Stimulated activated CD4-positive, alpha-beta T cell treated with anti-CD3 and anti-CD28 coated beads, Interleukin-2, amount 100 ng/mL, for 24 hours (primary cell): ENCODE measurements at places on chromosomes 1 and 21.

- DNase-seq, result no peak
Measured at GRCh38 chr1:156480016-156480370, 20.6 kb downstream of the MEF2D start.

- no peak for DNase-seq
Measured at GRCh38 chr1:30250984-30251850, 472.2 kb downstream of the MATN1 start.

DNA sequence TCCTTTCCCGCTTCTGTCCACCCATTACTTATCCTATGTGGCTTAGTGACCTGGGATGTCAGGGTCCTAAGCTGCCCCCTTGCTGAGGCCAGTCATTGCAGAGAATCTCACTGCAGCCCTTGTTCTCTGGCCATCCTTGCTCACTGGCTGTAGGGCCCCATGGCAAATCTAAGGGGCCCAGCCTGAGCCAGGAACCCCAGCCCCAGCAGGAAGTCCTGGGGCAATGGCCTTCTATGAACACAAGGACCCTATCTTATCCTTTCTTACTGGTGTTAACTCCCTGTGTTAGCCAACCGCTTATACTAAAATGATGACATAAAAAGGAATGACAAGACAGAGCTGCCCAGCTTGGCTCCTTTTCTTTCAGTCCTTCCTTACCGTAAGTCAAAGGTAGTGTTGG, 29.9 kb downstream of the DHCR24 start:
- DNase-seq, result no peak

DNA sequence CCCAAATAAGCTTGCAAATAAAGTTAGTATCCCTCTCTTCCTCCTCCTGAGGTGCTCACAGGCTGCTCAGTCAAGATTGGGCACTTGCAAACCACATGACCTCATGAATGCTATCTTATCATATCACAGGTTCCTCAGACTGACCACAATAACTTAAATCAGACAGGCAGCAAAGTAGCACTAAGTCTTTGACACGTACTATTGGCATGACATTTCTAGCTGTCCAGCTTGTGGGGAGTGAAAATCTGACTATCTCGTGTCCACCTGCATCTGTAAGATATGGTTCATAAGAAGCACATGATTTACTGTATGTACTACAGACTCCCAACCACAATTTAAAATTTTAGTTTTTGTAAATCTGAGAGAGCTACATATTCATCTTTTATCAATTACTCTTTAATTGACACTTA, 58.0 kb upstream of the GFI1 start:
- no peak for DNase-seq

DNA sequence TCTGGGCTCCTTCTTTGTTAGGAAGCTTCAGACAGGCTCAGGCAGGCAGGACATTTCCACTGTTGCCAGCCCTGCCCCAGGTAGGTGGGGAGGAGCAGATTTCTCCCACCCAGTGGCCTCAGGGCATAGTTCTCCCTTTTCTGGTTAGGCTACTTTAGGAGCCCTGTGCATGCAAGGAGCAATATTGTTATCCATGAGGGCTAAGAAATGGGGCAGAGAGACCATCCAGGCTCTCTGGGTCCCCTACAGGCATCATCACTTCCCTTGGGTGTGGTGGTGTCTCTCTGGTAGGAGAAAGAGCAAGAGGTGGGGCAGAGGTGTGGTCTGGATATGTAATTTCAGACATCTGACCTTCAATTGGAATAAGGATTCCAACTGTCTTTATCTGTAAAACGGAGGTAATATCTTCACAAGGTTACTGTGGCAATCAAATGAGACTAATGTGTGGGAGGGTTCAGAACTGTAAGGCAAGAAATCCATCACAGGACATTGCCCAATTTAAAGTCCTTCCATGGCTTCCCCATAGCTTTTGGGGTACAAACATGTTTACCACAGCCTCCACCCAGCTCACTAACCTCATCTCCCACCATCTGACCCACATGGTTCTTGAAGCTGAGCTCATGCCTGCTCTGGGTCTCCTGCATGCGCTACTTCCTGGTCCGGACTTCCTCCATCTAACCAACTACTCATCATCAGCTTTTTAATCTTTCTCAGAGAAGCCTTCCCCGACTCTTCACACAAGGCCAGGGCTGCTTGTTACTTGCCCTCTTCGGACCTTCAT, 26.1 kb downstream of the PCAT6 start:
- no peak for DNase-seq

GRCh38 chr1:118992868-118993699, 4.9 kb upstream of the TBX15 start:
- DNase-seq, result no peak

GRCh38 chr1:100411019-100411418, 58.7 kb downstream of the CDC14A start:
- DNase-seq, result no peak

DNA sequence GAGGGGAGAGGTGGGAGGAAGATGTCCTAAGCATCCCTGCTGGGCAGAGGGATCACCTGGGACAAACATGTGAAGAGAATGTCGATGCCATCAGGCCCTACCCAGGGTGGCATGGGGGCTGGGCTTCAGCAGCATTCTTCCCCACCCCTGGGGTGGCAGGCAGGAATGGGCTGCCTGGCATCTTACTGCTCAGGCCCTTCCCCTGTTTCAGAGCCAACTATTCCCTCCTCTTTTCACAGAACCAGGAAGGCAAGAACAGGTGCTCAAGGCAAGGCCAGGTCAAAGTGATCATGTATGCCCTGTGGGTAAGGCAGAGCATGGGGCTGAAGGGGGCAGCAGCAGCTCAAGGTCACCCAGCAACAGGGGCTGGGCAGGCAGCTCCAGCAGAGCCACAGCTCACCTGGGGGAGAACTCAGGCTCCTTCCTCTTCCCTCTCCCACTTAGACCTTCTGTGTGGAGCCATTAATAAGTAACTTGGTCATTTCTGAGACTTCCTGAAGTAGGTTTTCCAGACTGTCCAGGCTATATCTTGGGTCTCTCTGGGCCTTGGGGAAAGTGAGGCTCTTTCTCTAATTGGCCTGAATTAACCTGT, 56.4 kb downstream of the ELK4 start:
- DNase-seq, result no peak

- DNase-seq, result no peak
Measured at GRCh38 chr1:194723067-194723466, 1536.7 kb upstream of the B3GALT2 start.

- DNase-seq, result no peak
Measured at GRCh38 chr1:180802813-180803212, 109.9 kb upstream of the KIAA1614 start.

GRCh38 chr1:8134546-8135235, 108.6 kb upstream of the ERRFI1 start:
- no peak for DNase-seq
